Kidney (tissue), 22 donors: ENCODE measurements at places on chromosomes 13 and 19.
A peak's percentile ranks its signal among the peaks of the same experiment; 100 is the strongest.

DNA sequence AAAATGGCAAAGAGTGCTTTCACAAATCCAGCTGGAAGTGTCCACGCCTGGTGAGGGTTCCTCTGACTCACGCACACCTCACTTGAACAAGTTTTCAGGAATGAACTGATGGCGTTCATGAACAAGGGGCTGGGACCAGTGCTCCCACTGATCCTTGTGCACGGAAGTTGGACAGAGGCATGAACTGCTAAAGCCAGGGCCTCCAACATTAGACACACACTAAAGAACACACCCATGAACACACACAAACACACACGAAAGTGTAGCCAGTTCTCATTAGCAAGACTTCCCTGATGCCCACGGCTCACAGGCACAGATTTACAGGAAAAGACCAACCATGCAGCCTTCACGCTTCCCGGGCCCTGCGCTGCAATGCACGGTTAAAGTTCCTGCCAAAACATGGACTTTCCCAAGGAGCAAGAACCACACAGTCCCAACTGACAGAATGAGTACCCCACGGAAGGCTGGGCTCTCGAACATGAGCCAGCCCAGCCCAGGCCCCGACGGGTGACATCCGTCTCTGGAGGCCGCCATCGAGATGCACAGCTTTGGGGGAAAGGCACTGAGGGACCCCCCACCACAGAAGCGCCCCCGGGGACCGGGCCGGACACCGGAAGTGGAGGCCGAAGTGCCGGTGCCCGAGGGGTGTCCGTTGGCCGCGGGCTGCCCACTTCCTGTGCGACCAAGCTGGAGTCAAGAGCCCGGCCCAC lies 808 bp downstream of the DNMT1 start:
- no peak for DNase-seq

DNA sequence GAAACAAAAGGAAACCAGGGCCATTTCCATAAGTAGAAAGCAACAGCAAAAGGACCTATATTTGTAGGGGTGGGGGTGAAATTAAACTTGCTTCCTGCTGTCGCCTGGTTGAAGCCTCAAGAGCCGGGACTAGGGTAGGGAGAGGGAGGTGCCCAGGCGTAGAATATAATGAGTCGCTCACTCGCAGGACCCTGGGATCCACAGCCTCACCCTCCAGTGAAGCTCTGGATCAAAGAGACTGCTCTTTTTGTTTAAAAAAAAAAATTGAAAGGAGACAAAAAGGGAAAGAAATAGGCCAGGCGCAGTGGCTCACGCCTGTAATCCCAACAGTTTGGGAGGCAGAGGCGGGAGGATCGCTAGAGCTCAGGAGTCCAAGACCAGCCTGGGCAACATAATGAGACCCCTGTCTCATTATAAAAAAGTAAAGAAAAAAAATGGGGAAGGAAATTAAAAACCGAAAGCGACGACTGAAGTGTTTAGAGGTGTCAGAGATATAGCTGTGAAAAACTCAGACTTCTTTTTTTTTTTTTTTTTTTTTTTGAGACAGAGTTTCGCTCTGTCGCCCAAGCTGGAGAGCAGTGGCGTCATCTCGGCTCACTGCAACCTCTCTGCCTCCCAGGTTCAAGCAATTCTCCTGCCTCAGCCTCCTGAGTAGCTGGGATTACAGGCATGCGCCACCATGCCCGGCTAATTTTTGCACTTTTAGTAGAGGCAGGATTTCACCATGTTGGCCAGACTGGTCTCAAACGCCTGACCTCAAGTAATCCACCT lies 10.9 kb upstream of the ADGRE5 start:
- no peak for DNase-seq

GRCh38 chr19:9431475-9431874 lies 3.9 kb downstream of the ZNF266 start:
- DNase-seq: peak; percentile 48

- no peak for DNase-seq
Observed at GRCh38 chr19:30760014-30760413, 387.8 kb downstream of the ZNF536 start.

GRCh38 chr13:46905249-46905648 lies 8.4 kb upstream of the HTR2A start:
- DNase-seq: no peak

DNA sequence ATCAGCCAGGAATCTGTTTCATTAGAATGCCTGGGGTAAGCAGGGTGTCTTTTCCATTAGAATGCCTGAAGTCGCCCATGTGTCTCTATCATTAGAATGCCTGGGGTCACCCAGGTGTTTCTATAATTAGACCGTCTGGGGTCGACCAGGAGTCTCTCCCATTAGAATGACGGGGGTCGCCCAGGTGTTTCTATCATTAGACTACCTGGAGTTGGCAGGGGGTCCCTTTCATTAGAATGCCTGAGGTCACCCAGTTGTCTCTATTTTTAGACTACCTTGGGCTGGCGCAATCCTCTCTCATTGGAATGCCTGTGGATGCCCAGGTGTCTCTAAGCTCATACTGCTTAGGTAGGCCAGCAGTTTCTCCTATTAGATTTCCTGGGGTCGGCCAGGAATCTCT lies 1447.6 kb downstream of the UQCRFS1 start:
- DNase-seq: peak; percentile 5

DNA sequence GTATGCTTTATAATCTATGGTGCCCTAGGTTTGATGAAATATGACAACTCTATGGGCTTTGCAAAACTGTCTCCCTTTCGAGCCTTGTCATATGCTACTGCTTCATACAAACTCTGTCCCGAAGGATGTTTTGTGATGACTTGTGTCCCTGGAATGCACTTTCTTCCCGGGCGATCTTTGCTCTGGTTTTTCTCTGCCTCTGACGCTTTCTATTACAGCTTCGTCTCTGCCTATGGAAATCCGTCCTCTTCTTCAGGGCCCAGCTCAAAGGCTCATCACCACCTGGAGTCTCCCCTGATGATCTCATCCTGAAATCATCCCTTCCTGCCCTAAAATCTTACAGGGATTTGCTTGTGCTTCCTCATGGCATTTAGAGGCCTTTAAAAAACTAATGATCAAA lies 191.5 kb upstream of the KL start:
- DNase-seq: no peak

DNA sequence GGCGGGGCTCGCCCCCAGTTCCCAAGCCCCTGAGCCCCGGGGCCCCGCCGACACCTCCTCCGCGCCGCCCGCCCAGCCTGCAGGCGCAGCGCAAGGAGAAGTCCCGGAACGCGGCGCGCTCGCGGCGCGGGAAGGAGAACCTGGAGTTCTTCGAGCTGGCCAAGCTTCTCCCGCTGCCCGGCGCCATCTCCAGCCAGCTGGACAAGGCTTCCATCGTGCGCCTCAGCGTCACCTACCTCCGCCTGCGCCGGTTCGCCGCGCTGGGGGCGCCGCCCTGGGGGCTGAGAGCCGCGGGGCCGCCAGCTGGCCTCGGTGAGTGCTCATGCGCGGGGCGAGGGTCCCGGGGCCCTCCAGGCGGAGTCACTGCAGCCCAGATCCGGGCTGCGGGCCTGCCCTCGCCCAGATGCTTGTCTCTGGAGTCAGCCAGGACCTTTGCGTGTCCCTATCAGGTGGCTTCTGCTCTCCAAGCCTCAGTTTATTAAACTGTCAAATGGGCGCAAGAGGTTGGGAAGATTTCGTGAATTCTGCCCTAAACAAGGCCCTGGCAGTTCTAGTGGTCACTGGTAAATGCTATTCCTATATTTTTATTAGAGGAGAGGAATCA lies 2.0 kb downstream of the NPAS1 start:
- peak; percentile 49 for DNase-seq

DNA sequence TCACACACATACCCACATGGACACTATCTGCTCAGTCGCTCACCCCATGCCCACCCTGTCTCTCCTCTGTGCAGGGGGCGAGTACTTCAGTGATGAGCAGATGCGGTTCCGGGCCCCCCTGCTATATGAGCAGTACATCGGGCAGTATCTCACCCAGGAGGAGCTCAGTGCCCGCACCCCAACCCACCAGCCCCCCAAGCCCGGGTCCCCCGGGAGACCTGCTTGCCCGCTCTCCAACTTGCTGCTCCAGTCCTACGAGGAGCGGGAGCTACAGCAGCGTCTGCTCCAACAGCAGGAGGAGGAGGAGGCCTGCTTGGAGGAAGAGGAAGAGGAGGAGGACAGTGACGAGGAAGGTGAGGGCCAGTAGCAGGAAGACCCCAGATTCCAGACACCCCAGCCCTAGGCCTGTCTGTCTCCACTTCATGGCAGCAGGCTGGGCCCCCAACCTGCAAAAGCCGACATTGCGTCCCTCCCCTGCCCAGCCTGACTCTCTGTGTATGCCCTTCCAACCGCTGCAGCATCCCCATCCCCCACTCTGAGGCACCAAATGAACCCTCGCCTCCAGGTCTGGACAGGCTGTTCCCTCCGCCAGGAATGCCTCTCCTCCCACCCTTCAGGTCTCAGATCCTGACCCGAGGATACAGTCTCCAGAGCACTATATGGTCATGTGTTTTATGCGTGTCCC lies 9.7 kb downstream of the CCDC97 start:
- no peak for DNase-seq

GRCh38 chr13:104106705-104107393 lies 1040.6 kb upstream of the SLC10A2 start:
- DNase-seq: no peak

DNA sequence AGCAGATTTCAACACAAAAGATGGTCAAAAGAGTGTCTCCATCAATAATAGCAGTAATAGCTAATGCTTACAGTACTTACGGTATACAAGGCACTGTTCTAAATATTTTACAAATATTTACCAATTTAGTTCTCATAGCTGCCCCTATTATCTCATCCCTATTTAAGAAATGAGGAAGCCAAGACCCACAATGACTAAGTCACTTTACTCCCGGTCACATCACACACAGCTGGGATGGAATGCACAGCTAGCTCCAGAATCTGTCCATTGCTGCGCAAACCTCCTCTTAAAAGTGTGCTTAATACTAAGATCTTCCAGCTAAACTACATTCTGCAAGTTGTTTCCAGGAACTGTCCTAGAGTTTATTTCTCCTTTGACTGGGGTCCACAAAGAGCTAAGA lies 63.4 kb downstream of the RAP2A start:
- DNase-seq: no peak
